ENCODE measurements at places on chromosomes 4 and X.

- no peak for DNase-seq
These were observed 210.6 kb downstream of the CLCN4 start for GRCh38 chrX:10367406-10367805.

DNA sequence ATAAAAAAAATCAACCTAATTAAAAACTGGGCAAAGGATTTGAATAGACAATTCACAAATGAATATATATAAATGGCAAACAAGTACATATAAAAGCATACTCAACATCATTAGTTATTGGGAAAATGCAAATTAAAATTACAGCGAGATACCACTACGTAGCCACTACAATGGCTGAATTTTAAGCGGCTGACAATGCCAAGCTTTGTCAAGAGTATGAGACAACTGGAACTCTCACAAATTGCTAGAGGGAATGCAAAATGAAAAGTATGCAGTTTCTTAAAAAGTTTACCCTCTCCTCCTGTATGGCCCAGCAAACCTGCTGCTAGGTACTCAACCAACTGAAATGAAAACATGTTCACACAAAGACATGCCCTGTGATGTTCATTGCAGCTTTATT lies 34.8 kb downstream of the ZFP42 start:
- DNase-seq = no peak

GRCh38 chr4:119897260-119897659 lies 169.4 kb downstream of the MAD2L1 start:
- no peak for DNase-seq

DNA sequence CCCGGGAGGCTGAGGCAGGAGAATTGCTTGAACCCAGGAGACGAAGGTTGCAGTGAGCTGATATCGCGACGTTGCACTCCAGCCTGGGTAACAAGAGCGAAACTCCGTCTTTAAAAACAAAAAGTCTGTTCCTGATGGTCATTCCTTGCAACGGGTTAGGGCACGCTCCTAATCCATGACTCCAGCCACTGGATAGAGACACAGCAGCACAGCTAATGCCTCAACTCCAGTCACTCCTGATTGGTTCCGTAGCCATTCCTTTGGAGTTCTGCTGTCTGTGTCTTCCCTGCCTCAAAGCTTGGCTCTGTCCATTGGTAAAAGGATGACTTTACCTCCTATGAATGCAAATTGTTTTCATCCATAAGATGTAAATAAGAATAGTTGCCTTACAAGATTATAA lies 44.3 kb upstream of the FAM9A start:
- no peak for DNase-seq

- no peak for DNase-seq
These were observed 5.9 kb downstream of the ADD1 start for GRCh38 chr4:2849267-2850152.

DNA sequence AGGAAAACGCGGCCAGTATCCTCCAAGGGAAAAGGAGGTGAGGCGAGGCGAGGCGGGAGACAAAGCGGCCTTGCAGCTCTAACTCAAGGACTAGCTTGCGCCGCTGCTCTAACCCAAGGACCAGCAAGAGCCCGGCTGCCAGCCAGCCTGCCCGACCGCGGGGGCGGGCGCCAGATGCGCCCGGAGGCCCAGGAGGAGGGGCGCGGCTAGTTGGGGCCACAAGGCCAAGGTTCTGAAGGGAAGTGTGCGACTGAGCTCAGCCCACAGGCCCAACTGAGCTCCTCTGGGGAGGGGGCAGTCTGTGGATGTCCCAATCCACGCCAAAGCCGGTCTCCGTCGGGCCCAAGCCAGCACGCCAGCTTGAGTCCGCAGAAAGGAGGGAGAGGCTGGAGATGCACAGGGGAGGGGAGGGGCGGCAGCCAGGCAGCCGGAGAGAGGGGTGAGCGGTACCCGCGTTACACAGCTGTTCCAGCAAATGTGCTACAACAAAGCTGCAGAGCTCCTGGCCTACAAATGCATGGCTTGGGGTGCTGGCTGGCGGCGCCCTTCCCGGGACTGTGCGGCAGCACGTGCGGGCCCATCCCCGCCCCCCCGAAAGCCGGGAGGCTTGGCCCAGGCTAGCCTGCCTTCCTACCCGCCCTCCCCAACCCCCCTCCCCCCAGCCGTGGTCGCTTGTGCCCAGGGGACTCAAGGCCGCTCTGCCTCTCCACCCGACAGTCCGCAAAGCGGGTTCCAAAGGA lies 637 bp downstream of the AMER1 start:
- peak; percentile 69 for DNase-seq

DNA sequence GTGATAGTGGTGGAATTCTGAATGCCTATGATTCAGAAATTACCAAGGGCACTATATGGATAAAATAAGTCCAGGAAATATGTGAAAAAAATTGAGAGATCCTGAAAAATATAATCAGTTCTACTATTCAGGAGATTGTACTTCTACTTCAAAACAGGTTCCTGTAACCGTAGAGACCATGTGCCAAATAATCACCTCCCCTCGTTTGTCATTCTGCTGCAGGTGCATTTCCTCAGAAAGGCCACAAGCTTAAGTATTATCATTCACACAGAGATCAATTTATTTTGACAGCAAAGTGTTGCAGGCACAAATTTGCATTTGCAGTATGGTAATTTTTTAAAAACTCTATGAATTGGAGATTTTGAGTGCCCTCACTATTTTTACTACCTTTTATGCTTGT lies 1000.0 kb downstream of the CCSER1 start:
- DNase-seq = no peak

DNA sequence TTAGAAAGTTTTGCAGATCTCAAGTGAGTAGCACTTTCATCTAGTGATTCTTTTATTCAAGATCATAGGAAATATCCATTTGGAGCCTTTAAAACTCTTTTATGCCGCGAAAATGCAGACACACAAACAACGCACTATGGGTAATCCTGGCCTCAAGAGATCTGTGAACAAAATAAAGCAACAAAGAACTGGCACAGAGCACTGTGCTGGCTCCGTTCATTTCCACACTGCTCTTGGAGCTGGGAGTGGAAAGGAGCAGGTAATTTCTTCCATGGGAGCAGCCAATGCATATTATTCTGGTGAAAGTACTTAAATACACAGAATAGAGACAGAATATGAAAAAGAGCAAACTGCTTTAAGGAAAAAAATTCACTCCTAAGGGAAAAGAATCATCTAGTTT lies 172.7 kb upstream of the FRG1 start:
- no peak for DNase-seq

GRCh38 chr4:81811562-81812293 lies 340.0 kb upstream of the RASGEF1B start:
- no peak for DNase-seq

GRCh38 chrX:19747652-19748610 lies 139.5 kb downstream of the SH3KBP1 start:
- DNase-seq = no peak

- DNase-seq = no peak
These were observed 37.3 kb downstream of the RNF212 start for GRCh38 chr4:1075809-1076699.

DNA sequence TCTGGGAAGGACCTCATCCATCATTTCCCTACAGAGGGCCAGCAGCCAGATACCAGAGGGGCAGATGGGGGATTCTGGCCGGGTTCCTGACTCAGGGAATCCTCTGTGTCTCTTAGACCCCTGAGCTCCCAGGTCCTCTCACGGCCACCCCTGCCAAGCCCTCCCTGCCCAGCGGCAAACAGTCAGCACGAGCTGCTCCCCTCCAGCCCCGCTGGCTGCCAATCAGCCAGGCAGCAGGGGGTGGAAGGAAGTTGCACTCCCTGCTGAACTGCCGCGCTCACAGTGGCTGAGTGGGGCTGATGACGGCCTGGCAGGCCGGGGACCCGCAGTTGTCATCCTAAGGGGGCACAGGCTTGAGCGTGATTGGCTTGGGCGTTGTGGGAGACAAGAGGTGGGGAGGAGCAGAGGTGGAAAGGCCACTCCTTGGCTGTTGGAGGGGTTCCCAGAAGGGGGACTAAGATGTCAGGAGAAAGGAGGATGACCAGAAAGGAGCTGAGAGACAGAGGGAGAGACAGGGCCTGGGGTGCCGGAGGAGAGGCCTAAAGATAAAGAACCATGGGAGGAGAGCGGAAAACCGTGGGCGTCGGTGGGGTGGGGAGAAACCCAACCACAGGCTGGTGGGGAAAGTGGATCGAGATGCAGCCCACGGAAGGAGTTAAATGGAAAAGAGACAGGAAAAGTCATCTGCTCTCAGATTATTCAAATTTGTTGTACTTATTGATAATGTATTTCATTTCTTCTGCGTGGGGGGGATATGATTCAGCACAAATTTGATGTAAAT lies 4.4 kb upstream of the CCDC149 start:
- DNase-seq = no peak

GRCh38 chrX:120125444-120125843 lies 9.7 kb upstream of the RHOXF1 start:
- no peak for DNase-seq

- DNase-seq = no peak
These were observed 43.9 kb downstream of the CLNK start for GRCh38 chr4:10640561-10641201.

DNA sequence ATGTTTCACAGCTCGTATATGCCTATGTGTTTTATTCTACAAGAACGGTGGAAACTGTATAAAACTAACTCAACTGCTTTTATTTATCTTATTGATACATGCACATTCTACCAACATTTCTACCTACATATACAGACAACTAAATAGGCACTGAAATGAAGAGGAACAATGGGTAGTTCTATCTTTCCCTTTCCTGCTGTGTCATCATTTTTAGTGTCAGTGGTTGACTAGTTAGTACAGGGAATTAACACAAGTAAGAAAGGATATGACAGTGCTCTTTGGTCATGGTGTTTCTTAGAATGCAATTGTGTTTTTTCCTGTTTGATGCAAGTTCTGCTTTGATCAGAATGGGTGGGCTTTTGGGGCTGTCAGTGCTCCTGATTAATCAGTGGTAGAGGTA lies 293.8 kb upstream of the CTSO start:
- DNase-seq = no peak

- no peak for DNase-seq
These were observed 332 bp upstream of the RENBP start for GRCh38 chrX:153944800-153945150.

GRCh38 chr4:119227690-119228089 lies 15.2 kb downstream of the USP53 start:
- DNase-seq = no peak

GRCh38 chrX:8717354-8717753 lies 14.6 kb downstream of the ANOS1 start:
- DNase-seq = no peak

DNA sequence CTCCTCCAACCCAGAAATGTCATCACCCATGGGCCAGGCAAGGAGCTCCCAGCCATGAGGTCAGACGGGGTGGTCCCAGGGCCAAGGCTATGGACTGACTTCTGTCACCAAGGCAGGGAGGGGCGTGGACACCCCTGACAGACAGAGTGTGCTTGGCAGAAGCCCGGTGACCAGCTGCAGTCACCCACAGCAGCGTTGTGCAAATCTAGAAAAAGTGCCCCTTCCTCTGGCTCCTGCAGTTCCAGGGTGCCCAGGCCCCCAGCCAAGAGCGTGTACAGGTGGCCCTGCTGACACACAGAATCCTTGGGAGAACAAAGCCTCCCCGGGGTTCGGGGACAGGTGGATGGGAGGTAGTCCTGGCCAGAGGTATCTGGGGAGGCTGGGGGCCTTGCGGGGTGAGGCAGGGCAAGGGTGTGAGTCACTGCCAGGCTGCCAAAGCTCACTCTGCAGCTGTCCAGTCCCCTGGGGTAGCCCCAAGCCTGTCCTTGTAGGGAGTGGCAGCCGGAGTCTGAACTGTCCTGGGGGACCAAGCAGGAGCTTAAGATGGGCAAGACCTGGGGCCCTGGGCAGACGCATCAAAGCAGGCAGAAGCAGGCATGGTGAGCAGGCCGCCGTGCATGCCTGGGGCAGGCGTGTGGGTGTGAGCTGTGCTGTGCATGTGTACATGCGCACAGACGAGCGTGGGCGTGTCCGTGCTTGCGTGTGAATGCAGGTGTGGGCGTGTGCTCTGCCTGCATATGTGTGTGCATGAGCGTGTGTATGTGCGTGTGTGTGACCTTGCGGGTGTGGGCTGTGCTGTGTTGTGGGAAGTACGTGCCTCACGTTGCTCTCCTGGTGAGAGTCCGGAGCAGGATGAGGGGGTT lies 3.3 kb downstream of the MYL5 start:
- DNase-seq = no peak

- DNase-seq = no peak
These were observed 35.7 kb downstream of the PPARGC1A start for GRCh38 chr4:23853986-23854660.

- no peak for DNase-seq
These were observed 258.4 kb upstream of the TAPT1 start for GRCh38 chr4:16484711-16485110.

DNA sequence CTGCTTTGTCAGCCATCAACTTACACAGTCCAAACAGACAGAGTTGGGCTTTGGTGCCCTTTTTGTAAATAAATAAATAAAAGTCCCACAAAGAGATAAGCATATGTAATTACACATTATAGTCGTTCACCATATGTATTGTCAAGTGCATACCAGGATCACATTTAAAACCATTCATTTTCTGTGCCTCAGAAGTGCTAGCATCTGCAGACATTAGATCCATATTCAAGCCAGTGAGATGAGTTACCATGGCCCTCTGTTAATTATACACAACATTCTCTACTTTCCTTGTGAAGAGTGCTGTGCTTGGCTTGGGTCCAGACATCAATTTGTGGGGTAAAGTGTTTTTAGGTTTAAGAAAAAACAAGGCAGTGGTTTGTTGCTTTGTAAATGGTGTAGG lies 76.8 kb downstream of the ENOX2 start:
- DNase-seq = no peak

DNA sequence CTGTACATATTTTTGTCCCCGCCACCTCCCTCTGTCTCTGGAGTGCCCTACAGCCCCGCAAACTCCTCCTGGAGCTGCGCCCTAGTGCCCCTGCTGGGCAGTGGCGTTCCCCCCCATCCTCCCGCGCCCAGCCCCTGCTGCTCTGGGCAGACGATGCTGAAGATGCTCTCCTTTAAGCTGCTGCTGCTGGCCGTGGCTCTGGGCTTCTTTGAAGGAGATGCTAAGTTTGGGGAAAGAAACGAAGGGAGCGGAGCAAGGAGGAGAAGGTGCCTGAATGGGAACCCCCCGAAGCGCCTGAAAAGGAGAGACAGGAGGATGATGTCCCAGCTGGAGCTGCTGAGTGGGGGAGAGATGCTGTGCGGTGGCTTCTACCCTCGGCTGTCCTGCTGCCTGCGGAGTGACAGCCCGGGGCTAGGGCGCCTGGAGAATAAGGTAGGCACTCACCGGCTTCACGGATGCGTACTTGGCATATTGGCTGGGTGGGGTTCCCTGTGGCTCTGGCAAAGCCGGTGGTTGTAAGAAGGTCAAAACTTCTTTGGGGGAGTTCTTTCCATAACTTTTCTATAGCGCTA lies 653 bp downstream of the HHIP start:
- peak; percentile 70 for DNase-seq

- DNase-seq = no peak
These were observed 189.7 kb upstream of the ITM2A start for GRCh38 chrX:79556800-79557199.

GRCh38 chr4:2788532-2789103 lies 4.3 kb upstream of the SH3BP2 start:
- DNase-seq = peak; percentile 71
